ENCODE measurements at places on chromosomes 4 and X.

GRCh38 chr4:101864660-101865059 lies 74.1 kb downstream of the BANK1 start:
- no peak for DNase-seq

DNA sequence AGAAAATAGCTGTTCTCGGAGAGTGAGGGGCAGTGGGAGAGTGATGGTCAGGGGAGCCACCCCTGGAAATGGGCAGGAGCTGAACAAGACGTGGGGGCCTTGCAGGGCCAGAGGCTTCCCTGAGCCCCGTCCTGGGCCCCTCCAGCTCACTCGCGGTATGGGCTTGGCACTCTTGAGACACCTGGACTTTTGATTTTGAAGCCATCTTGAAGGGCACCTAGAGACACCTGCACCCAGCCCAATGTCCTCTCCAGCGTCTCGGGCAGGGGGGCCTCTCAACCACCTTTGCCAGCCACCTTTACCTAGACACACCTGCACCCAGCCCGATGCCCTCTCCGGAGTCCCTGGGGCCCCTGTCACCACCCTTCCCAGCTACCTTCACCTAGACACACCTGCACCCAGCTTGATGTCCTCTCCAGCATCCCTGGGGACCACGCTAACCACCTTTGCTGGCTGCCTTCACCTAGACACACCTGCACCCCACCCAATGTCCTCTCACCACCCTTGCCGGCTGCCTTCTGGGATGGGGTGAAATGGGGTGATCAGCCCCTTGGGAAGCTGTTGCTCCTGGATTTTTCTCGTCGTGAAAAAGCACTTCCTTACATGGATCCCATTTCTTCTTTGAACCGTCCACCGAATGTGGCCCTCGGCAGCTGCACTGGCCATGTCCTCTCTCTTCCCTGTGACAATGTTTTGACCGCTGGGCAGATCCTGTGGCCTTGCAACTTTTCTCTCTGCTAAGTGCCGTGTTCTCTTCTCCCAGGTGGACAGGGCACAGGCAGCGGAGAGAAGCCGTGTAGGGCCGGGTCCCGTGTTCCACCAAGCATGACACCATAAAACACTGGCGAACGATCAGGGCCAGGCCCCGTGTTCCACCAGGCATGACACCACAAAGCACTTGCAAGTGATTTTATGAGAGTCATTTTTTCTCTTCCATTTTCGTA lies 47.5 kb downstream of the CPZ start:
- DNase-seq: no peak

- no peak for DNase-seq
Measured at GRCh38 chr4:163967263-163967662, 472.8 kb downstream of the TMA16 start.

GRCh38 chr4:147535124-147535523 lies 54.2 kb downstream of the EDNRA start:
- DNase-seq: no peak

GRCh38 chrX:104482757-104483156 lies 83.2 kb upstream of the IL1RAPL2 start:
- no peak for DNase-seq

GRCh38 chrX:44785652-44786051 lies 58.2 kb upstream of the DUSP21 start:
- no peak for DNase-seq

Measured in stimulated activated CD8-positive, alpha-beta memory T cell treated with anti-CD3 and anti-CD28 coated beads, Interleukin-15, amount 100 ng/mL, for 4 hours (primary cell).